Stimulated activated CD4-positive, alpha-beta T cell treated with anti-CD3 and anti-CD28 coated beads, TNF-alpha, amount 100 ng/mL, for 1 hour (primary cell): ENCODE measurements at places on chromosomes 5 and 9.

DNA sequence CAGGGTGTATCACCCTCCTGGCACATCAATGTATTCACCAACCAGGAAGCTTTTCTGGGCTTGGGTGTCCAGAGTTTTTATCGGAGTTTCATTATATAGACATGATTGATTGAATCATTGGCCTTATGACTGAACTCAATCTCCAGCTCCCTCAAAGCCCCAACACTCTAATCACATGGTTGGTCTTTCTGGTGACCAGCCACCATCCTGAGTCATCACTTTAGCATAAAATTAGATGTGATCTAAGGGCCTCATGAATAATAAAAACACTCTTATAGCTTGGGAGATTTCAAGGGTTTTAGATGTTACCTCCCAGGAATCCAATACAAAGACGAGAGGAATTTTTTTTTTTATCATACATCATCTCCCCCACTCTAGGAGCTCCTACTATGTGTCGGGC, 7.7 kb upstream of the PBX3 start:
- DNase-seq: no peak

DNA sequence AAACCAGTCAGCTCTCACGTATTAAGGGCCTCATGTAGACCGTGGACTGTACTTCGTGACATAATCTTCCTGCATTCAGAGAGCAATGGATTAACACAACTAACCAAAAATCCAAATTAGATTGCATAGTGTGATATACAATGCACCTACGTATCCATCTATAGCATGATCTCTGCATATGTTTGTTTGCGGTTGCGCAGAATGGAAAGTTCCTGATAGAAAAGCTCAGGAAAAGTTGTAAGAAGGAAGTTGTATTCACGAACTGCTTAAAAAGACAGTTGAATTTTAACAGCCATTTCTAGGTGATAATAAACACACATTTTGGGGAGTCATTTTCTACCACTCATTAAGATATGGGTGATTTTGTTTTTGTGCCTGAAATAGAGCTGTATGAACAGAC, 869.0 kb downstream of the TLE4 start:
- no peak for DNase-seq

DNA sequence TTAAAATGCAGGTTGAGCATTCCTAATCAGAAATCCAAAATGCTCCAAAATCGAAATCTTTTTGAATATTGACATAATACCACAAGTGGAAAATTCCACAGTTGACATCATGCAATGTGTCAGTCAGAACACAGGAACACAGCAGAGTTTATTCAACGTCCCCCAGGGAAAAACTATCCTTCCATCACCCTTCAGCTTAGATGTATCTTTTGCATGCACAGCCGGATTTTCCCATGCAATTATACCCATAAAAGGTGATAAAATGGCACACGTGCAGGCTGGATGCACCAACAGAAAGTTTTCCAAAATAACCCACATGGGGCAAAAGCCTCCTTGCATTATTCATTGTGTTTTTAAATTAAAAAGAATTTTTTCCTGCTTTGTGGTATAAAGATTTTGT, 71.2 kb downstream of the RAB24 start:
- DNase-seq: no peak

GRCh38 chr5:32859211-32859641, 148.1 kb downstream of the NPR3 start:
- no peak for DNase-seq

- peak; percentile 19 for DNase-seq
Observed at GRCh38 chr9:4297786-4298254, 2.0 kb downstream of the GLIS3 start.

DNA sequence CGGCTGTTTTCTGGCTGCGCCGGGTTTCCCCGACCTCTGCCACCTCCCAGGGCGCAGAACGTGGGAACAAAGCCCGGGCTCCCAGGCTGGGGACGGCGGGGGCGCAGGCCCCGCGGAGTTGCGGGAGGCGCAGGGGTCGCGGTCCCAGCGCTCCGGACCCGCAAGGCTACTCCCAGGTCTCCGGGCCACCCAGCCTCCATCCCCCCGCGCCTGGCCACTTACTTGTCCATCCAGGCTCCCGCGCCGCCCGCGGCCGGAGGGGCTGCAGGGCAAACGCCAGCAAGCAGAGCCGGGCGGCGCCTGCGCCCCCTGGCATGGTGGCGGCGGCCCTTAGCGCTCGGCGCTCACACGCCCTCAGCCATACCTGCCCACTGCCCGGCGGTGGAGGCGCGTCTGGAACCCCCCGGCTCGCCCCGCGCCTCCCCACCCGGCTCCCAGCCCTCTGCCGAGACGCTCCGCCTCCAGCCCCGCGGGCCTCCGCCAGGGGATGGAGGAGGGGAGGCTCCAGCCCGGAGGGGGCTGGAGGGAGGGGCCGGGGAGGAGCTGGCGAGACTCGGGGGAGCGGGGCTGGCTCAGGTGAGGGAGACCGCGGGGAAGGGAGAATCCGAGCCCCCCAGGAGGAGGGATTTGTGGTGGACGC, at the start of gene ADAM19:
ADAM19 (minus strand) TSS at position 395 of the 640 bp plus-strand sequence; CDS start at position 316, 79 bp downstream.
- DNase-seq: peak; percentile 27

DNA sequence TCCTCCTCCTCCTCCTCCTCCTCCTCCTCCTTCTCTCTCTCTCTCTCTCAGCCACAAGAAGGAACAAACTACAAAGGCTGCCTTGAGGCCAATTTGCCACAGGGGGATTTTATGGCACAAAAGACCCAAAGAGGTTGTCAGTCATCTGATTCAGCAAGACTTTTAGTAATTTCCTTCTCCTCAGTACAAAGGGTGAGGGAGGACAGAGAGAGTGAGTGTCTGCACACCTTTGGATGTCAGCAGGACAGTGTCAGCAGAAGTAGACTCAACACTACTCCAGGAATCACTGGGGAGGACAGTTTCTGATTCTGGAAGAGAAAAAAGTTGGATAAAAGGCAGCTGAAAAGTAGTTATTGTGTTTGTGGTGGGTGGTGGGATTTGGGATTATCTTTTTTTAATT, 13.6 kb downstream of the TIMD4 start:
- no peak for DNase-seq
